Fibroblast of pulmonary artery (primary cell): ENCODE measurements at places on chromosomes 2 and 18.
A peak's percentile ranks its signal among the peaks of the same experiment; 100 is the strongest.

GRCh38 chr2:203498161-203498560 is 36.9 kb downstream of the RAPH1 start:
- DNase-seq: peak; percentile 90

- DNase-seq: no peak
Measured at GRCh38 chr2:162053808-162054155, 20.2 kb downstream of the DPP4 start.

- DNase-seq: no peak
Measured at GRCh38 chr2:11187731-11188130, 32.5 kb downstream of the SLC66A3 start.

DNA sequence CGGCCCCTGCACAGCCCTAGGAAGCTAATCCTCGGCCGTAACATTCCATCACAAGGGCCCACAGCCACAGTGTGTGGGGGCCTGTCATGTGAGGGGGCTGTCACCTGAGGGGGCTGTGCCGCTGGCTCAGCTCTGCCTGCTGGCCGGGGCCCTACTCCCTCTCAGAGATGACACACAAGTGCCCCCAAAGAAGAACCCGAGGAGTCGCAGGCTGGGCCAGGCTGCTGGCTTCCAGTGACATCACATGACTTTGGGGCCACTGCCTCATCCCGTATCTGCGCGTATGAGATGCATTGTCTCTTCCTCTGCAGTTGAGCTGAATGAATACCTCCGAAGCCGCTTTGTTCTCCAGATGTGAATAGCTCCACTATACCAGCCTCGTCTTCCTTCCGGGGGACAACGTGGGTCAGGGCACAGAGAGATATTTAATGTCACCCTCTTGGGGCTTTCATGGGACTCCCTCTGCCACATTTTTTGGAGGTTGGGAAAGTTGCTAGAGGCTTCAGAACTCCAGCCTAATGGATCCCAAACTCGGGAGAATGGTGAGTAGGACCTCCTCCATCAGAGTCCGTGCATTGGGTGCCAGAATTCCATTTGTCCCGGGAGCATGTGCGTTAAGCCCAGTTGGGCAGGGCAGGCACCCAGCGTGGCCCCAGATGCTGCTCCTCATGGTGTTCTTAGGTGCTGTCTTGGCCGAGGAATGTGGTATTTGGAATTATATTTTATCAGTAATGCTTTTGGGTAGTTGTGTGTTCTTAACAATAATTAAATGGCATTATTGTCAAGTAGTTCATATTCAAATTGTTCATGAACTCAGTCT is at the start of gene CNDP1:
CNDP1 (plus strand) TSS at position 351 of the 820 bp plus-strand sequence; CDS start at position 519, 168 bp downstream.
- no peak for DNase-seq

DNA sequence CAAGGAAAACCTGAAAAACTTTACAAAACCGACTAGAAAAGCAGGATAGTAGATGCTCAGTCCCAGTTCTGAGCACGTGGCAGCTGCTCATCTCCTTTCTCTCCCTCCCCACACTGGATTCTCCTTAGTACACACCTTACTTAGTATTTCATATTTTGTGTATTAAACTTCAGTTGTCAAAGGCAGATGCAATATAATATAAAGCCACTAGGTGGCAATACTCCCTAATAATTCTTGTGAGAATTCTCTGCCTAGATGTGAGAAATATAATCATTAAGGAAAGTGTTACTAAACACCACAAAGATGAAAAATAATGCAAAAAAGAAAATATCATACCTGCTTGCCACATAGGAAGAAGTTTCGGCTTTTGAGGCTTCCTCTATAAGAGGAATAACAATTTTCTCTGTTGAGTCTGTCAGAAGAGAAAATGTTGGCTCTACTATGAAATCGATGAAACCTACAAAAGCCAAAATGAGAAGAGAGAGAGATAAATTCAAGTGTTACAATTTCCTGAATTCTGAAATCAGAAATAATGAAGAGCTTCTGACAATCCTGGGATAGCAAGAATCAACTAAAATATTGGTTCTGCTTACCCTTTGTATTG is 200.6 kb downstream of the PPP1R1C start:
- DNase-seq: peak; percentile 66

- DNase-seq: no peak
Measured at GRCh38 chr2:145411493-145411892, 891.6 kb upstream of the ZEB2 start.

GRCh38 chr2:45823723-45824206 is 172.3 kb downstream of the PRKCE start:
- no peak for DNase-seq

GRCh38 chr2:61557381-61557780 is 19.2 kb upstream of the XPO1 start:
- no peak for DNase-seq

- no peak for DNase-seq
Measured at GRCh38 chr18:69956057-69956456, 8.4 kb upstream of the CD226 start.
